ENCODE measurements at places on chromosomes 12 and 14. TPM values are rescaled to one million over a fixed set of nuclear protein-coding genes. Genes with fewer than 3 reads are reported as not detected.

Gene IGF1
- total RNA-seq, result 1.4 TPM

DNA sequence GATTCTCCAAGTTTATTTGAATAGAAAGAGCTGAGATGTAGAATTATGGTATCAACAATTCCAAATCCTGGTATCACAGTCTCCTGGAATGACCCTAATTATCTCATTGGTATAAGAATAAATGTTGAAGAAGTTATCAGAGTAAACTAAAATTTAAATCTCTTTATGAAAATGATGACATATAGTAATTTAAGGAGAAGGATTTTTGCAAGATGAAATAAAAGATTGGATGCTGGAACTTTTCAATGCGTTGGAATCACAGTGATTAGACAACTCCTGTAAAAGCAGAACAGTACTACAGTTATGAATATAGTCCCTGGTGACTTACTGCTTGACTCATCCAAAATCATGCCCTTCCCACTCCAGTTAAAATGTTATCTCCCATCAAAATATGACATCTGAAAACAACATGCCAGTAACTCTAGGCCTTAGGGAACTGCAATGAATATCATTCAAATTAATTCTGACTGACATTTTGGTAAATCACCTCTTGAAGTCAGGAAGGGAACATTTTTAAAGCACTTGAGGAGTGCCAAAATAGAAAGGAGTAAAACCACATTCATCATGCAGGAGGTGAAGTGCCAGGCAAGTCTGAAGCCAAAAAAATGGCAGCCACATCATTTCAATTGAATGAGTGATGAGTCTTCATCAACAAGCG is 197.8 kb upstream of the PRKD1 start:
- DNase-seq, result no peak

DNA sequence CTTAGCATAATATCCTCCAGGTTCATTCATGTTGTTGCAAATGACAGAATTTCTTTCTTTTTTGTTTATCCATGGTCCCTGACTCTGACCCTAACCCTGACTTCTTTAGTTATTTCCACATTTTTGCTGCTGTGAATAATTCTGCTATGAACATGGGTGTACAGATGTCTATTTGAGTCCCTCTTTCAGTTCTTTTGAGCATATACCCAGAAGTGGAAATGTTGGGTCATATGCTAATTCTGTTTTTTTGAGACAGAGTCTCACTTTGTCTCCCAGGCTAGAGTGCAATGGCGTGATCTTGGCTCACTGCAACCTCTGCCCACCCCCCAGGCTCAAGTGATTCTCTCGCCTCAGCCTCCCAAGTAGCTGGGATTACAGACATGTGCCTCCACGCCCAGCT is 33.1 kb downstream of the KNTC1 start:
- no peak for DNase-seq

GRCh38 chr12:24696800-24697199 is 252.1 kb downstream of the BCAT1 start:
- DNase-seq, result no peak

GRCh38 chr12:98280152-98280551 is 235.2 kb upstream of the TMPO start:
- no peak for DNase-seq

DNA sequence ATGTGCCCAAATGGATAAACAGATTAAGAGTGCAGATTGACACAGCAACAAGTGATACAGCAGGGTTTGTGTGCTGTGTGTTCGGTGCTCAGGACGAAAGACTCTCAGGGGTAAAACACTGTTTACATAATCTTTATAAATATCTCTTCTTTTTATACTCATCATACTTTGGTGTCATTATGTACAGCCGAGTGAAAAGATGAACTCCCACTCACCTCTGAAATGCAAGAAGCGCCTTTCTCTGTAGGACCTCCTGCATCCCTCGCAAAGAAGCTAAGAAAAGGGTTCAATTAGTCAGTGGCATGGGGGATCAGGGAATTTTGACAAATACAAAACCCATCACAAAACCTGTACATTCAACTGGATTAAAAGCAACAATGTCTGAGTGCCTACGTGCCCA is 163.6 kb downstream of the TTC7B start:
- DNase-seq, result no peak

Gene ARG2
- 2.2 TPM for total RNA-seq

DNA sequence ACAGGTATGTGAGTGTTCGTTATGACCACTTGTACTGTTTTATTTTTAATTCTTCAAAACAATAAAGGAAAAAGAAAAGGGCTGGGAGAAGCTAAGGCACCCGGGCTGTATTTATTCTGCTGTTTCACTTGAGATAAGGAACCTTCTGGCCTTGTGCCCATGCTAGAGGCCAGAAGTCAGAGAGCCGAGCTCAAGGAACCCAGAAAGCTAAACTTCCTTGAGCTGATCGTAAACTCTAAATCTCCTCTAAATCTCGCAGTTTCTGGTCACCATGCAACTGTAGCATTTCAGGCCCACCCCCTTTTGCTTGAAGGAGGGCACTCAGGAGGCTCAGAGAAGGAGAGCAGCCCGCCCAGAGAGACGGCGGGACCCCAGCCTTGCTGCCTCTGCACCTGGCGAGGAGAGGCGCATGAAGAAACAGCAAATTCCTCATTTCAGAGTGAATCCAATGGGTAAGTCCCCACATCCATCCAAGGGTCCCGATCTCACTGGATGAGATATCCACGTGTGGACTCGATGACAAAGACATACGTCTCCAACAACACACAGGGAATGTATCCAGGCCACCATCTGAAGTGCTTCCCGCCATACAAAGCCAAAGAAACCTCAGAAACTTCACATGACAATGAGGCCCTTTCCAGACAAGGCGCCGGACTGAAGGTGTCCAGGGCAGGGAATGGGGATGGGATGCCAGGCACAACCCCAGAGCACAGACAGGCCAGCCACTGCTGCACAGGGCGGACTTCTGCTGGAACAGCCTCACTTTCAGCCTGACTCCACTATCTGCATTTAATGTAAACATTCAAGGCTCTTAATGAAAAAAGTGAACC is 14.6 kb downstream of the CCDC88C start:
- no peak for DNase-seq

Gene SLC39A5
- total RNA-seq, result not detected

Gene HOXC12
- not detected for total RNA-seq

- no peak for DNase-seq
These were observed 20.1 kb upstream of the MAGOHB start for GRCh38 chr12:10633541-10633940.

Gene PLA2G1B
- total RNA-seq, result not detected

DNA sequence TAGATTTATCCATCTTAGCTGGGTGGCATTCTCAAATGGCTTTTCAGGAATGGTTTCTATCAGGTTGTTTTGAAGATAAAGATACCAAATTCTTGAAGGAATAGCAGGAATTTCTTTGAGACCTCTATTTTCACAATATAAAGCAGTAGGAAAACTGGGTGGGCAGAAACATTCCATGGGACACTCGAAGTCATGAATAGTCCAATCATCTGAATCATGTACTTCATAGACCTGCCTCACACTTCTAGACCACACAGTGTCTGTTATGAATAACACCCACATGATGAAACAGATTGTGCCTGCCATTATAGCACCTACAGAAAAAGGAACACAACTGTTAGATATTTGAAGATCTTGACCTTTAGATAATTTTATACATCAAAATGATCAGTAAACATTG is 1.8 kb downstream of the KERA start:
- DNase-seq, result no peak

GRCh38 chr14:97185186-97185585 is 388.0 kb downstream of the VRK1 start:
- DNase-seq, result no peak

DNA sequence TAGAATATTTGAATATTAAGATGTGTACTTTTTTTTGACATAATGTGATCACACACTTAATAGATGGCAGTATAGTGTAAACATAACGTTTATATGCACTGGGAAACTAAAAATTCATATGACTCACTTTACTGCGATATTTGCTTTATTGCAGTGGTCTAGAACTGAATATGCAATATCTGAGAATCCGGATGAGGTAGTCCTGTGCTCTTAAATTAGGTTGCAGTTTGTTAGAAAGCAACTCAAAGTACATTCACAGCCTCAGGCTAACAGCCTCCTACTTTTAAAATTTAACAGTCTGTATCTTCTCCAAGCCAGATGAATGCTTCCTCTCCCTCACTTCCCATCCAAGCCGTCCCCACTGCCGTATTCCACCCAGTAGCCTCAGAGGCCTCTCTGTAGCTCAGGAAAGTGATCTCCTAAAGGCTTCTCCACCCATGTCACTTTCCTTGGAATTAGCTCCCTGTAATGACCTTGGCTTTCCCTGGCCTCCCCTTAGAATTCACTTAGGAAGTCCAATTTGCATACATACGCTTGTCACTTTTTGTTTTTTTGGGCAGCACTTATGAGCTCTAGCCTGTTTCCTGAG is 43.7 kb downstream of the TESPA1 start:
- no peak for DNase-seq

GRCh38 chr12:49664591-49665239 is 41.4 kb downstream of the PRPF40B start:
- DNase-seq, result no peak

Gene FGF6
- not detected for total RNA-seq

All from HFFc6 (cell line).